ENCODE measurements at places on chromosomes 2 and 18.

GRCh38 chr2:230153390-230153976 is 66.3 kb downstream of the SP110 start:
- no peak for DNase-seq

DNA sequence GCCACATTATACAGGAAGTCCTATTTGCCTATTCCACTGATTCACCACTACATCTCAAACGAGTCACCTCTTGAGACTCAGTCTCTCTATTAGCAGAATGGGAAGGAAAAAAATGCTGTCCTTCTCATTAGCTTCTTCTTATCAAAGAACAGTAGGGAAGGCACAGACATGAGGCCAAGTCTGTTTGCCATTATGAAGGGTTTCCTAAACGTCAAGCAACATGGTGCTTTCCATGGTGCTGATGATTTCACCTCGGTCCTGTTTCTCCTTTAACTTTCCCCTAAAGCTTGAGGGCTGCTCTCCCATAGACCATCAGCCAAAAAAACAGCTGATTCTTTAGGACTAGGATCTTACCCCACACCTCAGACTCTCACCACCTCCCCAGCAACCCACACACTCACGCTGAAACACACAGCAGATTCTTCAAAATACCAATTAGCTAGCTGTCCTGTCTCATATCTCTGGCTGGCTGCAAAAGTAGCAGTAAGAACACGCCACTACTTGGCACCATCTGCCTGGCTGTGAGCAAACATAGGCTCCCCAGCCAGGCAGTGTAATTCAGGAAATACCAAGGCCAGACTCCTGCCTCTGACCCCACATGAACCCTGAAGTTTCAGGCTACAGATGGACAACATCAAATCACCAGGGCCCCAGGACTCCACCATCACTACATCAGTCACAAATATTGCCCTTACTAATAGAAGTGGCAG is 30.5 kb downstream of the GALNT14 start:
- DNase-seq = no peak

DNA sequence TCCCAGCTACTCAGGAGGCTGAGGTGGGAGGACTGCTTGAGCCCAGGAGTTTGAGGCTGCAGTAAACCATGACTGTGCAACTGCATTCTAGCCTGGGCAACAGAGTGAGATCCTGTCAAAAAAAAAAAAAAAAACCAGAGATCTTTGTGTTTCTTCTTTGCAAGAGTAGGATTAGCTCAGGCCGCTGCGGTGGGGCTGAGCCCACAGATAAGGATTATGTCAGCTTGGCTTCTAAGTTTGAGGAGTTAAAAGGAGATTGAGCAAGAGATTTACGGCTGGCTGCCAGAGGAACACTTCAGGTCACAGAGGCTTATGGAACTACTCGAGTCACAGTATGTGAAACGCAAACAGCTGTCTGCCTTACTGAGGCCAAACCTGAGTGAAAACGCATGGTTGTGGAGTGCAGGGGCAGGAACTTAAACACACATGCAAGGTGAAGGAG is 146.7 kb upstream of the L3MBTL4 start:
- DNase-seq = no peak

GRCh38 chr18:79774111-79774510 is 23.6 kb upstream of the KCNG2 start:
- no peak for DNase-seq

GRCh38 chr18:48842259-48843061 is 108.3 kb downstream of the SMAD7 start:
- no peak for DNase-seq

DNA sequence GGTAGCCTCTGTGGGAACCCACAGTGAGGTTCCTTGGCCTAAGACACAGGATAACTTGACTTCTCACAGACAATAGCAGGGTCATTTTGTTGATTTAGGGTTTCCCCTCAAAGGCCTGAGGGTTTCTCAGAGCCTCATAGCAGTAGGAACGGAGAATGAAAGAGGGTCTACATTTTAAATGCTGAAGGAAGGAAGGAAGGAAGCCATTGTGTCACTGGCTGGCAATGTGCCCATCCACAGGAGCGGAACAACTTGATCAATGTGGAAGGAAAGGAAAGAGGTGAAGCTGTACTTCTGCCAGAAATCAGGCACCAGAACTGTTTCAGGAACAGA is 5.1 kb downstream of the IL1B start:
- no peak for DNase-seq

Measured in stromal cell of bone marrow (primary cell).